Substantia nigra (tissue), 51 donors: ENCODE measurements at places on chromosomes 2 and 18.

DNA sequence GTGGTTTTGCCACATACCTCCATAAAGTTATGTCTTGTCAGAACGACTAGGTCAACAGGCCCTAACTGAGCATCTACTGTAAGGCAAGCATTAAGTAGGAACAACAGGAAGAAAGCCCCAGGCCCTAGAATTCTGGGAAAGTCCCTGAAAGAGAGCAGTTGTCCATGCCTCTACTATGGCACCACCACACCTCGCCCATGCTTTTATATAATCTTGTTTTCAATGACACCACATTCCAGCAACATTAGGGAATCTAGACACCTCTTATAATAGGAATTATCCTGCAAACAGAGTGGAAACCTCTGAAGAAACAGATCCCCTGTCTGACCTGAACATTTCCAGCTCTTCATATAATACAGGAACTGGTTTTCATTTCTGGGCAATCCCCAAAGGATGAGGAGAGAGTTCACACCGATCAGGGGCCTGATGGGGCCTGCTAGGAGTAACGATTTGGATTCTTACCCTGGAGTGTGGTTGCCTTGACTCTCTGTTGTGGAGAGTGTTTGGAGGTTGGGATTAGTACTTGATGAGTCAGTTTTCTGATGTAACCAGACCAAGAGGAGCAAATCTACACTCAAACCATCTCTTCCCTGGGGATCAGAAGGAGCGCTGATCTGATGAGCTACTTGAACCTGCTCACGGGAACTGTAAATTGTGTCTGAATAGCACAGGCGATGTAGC is 31.9 kb upstream of the CEP68 start:
- DNase-seq, result no peak

DNA sequence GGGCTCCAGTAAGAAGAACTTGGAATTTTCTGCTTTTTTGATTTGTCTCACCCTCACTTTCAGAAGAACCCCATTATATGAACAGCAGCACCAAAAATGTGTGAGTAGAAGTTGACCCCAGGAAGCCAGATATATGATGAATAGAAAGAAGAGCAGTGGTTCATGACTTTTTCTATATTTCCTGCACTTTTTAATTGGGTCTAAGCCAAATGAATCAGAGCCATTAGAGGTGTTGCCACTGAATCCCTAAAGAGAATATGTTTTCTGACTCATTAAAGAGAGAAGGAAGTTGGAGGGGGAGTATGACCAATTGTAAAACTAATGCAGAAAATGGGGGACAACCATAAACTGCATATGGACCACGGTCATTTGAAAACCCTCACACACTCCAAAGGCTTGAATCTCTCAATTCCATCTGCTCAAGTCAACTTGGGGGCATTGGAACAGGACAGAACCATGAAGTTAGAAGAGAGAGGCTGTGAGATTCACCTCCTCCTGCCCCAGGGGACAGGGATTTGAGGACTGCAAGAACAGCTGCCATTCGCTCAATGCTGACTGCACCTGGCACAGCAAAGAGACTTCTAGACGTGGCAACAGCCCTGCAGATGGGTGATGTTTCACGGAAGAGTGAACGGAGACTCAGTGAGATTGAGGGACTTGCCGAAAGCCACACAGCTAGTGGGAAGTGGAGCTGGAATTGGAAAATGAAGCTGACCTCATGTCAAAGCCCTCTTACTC is 3.0 kb downstream of the DAPL1 start:
- DNase-seq, result no peak

- DNase-seq, result no peak
Observed at GRCh38 chr18:41949206-41949920, 5.7 kb upstream of the PIK3C3 start.

DNA sequence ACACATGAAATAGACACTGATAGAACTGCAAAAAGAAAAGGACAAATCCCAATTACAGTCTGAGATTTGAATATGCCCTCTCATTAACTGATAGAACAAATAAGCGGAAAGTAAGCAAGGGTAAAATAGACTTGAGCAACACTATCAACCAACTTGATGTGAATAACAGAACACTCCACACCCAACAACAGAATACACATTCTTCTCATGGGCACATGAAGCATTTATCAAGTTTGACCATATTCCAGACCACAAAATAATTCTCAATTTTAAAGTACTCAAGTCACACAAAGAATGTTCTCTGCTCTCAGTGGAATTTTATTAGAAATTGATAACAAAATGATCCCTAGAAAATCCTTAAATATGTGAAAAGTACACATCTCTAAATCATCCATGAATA is 19.0 kb downstream of the ETAA1 start:
- DNase-seq, result no peak

DNA sequence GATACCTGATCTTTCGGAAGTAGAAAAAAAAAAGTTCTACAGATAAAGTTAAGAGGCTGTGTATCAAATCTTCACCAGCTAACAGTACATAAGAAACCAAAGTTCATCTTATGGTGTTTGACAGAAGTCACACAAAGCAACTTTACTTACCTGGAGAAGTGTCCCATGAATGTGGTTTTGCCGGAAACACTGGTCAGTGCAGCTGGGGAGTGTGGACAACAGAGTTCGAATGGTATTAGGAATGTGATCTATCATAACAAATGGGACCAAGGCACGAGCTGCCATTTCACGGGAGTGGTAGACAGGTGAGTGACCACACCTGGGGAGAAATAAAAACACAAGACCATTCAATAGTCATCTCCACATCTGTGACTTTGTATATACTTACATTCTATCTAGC is 171.4 kb upstream of the ZFP36L2 start:
- DNase-seq, result no peak

- DNase-seq, result no peak
Observed at GRCh38 chr2:46342566-46343315, 45.5 kb downstream of the EPAS1 start.

- no peak for DNase-seq
Observed at GRCh38 chr2:84878896-84879583, 1.8 kb downstream of the TRABD2A start.

GRCh38 chr18:58520969-58521368 is 107.9 kb downstream of the ALPK2 start:
- DNase-seq, result no peak

GRCh38 chr2:193861557-193861956 is 1666.8 kb upstream of the TMEFF2 start:
- no peak for DNase-seq

DNA sequence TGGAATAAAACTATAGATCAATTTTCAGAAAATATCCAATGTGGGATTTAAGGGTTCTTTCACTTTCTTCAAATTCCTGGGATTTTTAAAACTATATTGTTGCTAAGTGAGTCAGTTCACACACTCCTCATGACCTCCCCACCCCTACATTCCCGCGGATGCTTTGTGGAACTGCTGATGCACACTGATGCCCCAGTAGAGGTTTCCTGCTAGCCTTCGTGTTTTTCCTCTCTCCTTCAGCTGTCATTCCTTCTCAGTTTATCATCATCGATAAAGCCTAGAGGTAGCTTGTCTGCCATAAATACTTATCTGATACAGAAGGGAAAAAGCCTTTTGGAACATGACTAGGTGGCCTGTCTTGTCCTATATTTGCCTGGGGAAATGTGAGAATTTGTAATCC is 67.4 kb upstream of the GALNT5 start:
- DNase-seq, result no peak

DNA sequence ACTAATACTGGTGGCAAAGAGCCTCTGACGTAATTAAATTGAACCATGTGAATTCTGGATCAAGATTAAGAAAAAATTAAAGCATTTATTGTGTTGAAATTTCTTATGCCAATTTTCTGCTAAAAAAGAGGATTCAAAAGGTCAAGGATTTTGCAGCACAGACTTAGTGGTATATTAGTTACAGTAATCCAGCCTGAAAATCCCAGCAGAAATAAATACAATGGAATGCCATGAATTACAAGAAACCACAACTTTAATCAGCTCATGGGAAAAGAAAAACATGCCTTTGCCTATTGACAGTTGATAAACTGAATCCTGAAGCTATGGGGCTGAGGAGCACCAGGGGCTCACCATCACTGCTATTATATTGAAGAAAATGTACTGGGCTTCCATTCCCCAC is 114.8 kb upstream of the SATB2 start:
- DNase-seq, result no peak

DNA sequence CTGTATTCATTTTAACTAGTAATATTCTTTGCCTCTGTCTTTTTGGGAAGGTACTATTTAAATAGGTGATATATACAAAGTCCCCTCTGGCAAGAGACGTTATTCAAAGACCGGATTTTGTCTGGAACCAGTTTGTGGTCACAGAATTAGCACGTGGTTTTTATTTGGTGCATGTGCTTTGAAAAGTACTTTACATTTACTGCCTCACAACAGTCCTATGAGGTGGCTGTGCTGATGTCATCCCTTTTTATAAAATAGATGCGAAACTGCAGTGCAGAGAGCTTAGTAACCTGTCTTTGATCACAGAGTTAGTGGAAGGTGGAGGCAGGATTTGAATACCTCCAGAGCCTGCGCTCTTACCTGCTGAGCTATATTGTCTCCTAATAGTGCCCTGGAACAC is 4.0 kb downstream of the LPIN1 start:
- no peak for DNase-seq

DNA sequence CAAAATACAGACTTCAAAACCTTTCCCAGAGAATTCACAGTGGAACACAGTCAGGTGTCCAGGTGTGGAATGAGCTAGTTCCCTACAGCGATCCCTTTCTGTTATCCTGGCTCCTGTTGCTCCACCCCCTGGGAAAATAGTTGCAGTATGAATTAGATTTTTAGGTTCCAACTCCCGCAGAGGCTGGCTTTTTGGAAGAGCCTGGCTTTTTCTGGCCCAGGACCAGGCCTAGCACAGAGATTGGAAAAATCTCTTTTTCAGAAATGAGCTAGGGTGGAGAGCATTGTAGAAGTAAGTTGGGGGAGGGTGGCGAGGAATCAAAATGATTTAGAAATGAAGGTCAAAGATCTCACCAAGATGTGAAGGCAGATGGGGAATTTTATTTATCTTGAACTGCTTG is 27.1 kb downstream of the COL5A2 start:
- no peak for DNase-seq

GRCh38 chr18:8080092-8080491 is 513.0 kb downstream of the PTPRM start:
- no peak for DNase-seq

- no peak for DNase-seq
Observed at GRCh38 chr18:11497585-11497984, 111.8 kb upstream of the SLC35G4 start.

DNA sequence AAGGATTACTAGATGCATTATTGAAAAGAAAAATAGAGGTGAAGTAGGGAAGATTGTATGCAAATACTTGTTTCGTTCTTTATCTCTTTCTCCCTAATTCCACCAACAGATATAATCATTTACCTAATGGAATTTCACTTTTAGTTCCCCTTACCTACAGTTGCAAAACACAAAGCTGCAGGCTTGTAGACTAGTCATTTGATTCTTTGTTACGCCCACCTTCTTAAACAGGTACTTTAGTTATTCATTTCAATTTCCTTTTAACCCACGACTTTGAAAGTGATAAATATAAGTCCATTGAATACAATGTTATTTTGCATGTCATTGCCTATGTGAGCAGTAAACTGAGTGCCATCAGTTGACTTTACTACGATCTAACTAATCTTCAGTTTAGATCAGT is 3.9 kb upstream of the HRH4 start:
- no peak for DNase-seq

- no peak for DNase-seq
Observed at GRCh38 chr2:133157141-133157540, 411.1 kb downstream of the NCKAP5 start.

GRCh38 chr2:226185616-226186211 is 613.9 kb downstream of the IRS1 start:
- DNase-seq, result no peak

- no peak for DNase-seq
Observed at GRCh38 chr2:98573426-98573825, 34.9 kb downstream of the COA5 start.

DNA sequence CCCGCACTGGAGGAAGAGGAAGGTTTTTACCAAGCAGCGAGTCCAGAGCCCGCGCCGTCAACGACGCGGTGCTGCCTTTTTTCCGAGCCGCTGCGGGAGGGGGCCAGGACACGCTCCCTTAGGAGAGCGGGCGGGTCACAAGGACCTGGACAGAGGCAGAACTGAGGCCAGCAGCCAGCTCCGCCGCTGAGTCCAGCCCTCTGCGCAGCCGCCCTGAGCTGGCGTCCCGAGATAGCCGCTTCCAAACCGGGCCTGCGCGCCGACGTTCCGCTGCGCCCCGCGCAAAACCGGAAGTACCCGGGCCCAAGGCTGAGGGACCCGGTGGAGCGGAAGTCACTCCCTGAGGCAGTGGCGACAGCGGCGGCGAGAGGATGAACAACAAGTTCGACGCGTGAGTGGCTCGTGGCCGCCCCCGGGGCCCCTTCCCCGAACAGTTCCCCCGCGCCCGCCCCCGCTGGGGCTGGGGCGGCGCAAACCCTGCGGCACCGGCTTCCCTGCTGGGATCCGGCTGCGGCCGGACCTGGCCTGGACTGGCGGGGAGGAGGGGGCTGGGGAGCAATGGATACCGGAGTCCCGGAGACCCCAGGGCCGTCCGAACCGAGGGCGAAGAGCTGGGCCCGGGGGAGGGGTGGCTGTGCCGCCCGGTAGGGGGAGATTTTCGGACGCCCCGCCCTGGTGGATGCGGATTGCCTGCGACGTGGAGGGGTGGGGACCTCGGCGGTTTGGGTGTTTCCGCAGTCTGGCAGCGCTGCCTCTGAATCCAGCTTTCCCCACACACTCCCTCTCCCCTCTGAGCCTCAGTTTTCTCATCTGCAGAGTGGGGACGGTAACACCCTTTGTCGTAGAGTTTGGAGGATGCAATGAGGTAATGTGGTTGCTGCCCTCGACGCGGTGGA is at the start of the genes EIF4E2 and TIGD1:
TSS of gene EIF4E2 (plus strand) at position 336 of the 896 bp plus-strand sequence. CDS start at position 372, 36 bp downstream.
TSS of gene TIGD1 (minus strand) at position 204 of the 896 bp plus-strand sequence. CDS start 675 bp downstream, outside the sequence.
- peak; percentile 89 for DNase-seq

GRCh38 chr18:80067897-80068296 is 33.7 kb downstream of the RBFA start:
- DNase-seq, result no peak

DNA sequence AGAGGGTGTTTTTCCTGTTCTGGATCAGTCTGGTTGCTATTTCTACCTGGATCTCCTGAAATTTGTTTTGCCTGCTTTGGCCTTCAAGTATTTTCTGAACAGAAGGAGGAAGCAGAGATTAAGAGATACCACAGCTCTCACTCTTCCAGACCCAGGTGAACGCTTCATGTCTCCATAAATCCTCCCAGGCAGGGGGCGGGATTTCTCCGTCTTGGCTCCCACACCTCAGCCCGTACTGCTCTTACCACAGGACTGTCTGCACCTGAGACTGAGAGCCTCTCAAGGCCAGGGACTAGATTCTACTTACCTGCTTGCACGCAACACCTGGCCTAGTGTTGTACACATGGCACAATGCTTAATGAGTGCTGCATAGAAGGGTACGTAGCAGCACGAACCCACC is 59.9 kb upstream of the LRPPRC start:
- DNase-seq, result no peak

DNA sequence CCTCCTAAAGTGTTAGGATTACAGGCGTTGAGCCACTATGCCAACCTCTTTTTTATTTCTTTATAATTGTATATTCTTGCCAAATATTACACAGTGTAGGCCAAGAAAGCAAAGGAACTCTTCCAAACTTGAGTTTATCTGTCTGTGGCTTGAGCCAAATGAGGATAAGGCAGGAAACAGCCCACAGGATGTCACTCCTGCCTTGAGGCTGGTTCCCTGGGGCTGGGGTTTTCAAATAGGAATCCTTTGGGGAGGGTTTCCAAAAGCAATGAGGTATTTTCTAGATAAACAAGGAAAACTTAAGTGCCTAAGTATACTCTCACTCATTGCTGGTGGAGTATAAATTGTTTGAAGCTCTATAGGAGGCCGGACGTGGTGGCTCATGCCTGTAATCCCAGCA is 56.4 kb downstream of the ADCY3 start:
- no peak for DNase-seq

GRCh38 chr2:162688403-162688802 is 150.2 kb downstream of the KCNH7 start:
- no peak for DNase-seq
